ENCODE measurements at places on chromosomes 11 and 22. TPM values are rescaled to one million over a fixed set of nuclear protein-coding genes. Genes with fewer than 3 reads are reported as not detected.

The DERL3 gene
- polyA plus RNA-seq: 0.84 TPM

The OR52A1 gene
- polyA plus RNA-seq: not detected

The PRR33 gene
- polyA plus RNA-seq: not detected

The CAT gene
- polyA plus RNA-seq: 46.4 TPM

The OVOL1 gene
- polyA plus RNA-seq: not detected

The YPEL4 gene
- polyA plus RNA-seq: 18.4 TPM

The APOL3 gene
- polyA plus RNA-seq: not detected

The CFAP300 gene
- not detected for polyA plus RNA-seq

Measured in neural cell (in vitro differentiated cells).